HCEC 1CT (cell line): ENCODE measurements at places on chromosomes 7 and 10.
A peak's percentile ranks its signal among the peaks of the same experiment; 100 is the strongest.

GRCh38 chr10:109880886-109881768, 42.2 kb downstream of the XPNPEP1 start:
- DNase-seq: no peak

- DNase-seq: no peak
Observed at GRCh38 chr10:96656198-96656577, 64.1 kb downstream of the PIK3AP1 start.

DNA sequence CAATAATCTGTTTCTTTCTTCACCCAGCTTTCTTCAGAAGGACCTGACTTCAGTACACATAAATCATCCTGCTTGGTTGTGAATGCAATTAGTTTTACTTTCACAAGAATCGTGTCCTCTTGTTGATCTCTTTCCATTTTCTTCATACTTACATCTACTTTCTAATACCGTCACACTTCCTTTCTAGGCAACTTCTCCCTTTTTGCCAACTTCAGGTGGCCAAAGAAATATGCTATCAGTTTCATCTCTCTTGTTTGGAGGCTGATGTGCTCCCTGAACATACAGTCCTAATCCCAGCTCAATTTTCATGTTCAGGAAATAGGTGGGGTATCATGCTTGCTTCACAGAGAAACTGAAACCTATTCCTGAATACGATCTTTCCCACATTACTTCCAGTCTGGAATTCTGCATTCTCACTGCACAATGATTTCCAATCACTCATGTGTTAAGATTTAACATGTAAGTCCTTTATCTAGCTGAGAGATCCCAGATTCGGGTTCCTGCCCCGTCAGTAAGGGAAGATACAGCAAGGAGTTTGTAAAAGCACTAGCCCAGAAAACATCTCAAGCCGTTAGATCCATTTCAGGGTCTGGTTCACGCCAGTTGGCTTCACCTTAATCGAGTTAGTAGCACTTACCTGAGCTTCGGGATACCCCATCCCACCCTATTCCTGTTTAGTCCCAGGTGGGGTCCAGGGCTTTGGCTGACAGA, 994 bp downstream of the SLC25A28 start:
- peak; percentile 12 for DNase-seq

DNA sequence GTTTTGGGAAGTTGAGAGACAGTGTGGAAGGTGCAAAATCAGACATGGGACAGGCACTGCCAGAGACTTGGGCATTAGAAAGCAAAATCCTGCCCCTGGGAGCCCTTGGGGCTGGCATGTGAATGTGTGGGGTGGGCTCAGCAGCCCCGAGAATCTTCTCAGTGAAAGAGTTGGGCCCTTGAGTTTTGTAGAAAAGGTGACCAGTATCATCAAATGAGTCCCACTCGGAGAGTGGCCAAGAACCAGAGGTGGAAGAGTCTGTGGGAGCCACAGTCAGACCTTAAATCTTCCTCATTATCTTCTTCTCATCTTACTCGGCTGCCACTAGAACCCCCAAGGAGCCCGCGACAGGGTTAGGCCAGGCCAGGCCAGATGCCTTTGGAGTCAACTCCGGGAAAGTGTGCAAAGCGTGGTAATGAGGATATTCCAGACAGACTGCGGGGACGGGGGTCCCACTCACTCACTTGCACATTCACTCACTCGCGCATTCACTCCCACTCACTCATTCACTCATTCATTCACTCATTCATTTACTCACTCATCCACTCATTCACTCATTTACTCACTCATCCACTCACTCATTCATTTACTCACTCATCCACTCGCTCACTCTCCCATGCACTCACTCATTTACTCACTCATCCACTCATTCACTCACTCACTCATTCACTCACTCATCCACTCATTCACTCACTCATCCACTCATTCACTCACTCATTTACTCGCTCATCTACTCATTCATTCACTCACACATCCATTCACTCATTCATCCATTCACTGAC, 74.9 kb downstream of the CARD11 start:
- DNase-seq: no peak

GRCh38 chr7:136049117-136049516, 72.0 kb upstream of the MTPN start:
- no peak for DNase-seq

DNA sequence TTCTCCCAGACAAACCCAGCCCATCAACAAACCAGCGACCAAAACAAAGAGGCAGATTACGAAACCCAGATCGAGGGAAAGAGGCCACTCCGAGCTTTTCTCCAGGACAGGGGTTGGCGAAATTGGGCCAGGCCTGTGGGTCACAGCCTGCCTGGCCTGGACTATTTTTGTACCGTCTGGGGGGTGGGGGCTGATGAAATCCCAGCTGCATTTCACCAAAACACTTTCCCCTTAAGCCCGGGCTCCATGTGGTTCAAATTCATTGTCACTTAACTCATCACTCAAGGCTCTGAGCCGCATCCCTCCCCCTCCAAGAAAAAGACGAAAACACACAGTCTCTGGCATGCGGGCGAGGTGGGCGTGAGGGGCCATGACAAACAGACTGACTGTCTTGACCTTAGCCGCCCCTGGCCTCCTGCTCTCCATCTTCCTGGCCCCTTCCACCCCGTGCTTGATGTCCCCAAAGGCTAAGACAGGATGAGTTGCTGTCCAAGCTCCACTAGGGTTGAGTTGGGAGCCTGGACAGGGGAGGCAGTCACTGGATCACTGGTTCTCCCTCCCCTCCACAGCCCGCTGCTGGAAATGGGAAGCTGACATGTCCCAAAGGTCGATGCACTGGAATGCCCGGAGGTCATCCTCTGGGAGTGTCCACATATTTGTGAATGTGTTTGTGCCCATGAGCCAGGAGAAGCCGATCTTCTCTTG, 19.2 kb downstream of the TMEM270 start:
- DNase-seq: peak; percentile 18

DNA sequence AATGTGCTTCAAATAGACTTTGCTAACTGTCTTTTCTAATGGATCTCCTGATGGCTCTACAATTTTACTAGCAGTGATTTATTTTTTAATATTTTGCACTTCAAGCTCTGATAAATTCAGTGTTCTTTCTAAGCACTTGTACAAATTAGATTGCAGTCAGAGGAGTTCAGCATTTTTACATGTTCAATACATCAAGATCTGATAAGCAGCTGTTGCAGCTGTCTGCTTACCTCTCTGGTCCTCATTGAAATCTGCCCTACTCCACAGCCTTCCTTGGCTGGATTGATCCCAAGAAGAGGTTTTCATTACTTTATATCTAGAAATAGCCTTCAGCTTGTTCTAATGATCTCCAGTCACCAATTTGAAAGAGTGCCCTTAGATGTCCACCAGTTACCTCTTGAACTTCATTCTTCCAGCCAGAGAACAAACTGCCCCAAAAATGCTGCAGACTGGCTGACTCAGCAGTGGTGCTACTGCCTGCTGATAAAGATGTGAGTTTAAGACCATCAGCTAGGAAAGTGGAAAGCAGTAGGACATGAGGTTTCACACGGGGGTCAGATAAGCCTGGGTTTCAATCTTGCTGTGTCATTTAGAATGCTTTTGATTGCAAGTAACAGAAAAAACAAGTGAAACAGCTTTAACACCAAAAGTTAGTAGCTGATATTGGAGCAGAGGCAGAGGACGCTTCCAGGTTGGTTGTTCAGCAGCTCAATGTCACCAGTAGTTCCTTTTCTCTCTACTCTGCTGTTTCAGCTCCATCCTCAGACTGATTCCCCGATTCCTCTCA, 350.9 kb upstream of the NPVF start:
- DNase-seq: no peak

- peak; percentile 39 for DNase-seq
Observed at GRCh38 chr10:98135222-98135899, 904 bp downstream of the R3HCC1L start.

DNA sequence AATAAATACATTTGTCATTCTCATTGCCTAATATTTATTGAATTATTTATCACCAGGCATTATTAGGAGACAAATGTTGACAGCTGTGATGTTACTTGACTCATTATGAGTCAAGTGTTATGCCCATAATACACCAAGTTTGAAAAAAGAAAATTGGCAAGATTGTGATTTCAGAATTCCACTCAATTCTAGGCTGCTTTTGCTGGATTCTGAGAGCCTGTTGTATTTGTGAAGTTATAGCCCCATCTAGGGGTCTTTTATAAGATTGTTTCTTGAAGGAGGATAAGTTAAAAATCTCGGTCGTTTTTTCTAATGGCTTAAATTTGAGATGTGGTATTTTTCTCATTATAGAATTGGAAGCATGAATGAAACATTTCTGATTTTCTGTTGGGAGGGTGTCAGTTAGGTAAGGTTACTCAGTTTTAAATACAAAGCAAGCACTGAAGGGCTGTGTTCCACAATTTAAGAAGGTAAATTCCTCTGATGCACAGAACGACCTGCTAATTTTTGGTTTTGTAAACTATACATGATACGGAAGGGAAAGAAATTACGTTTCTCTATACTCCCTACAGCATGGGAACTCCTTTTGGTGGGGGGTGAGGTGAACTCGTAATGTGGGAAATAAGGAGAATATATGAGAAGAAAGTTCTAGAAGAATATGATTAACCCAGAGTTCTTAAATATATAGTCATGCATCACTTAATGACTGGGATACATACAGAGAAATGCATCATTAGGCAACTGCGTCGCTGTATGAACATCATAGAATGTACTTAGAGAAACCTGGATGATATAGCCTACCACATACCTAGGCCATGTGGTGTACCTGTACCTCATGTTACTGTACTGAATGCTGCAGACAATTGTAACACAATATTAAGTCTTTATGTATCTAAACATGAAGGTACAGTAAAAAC, 2.6 kb downstream of the STK31 start:
- peak; percentile 79 for DNase-seq

- DNase-seq: peak; percentile 75
Observed at GRCh38 chr10:90675621-90676020, 182.2 kb downstream of the HTR7 start.

- peak; percentile 98 for DNase-seq
Observed at GRCh38 chr7:158740657-158741293, 36.2 kb upstream of the NCAPG2 start.

- DNase-seq: no peak
Observed at GRCh38 chr7:123872908-123873307, 27.9 kb downstream of the HYAL4 start.

- no peak for DNase-seq
Observed at GRCh38 chr10:95573964-95574604, 12.9 kb upstream of the SORBS1 start.

GRCh38 chr7:134330974-134331373, 14.2 kb upstream of the SLC35B4 start:
- no peak for DNase-seq

DNA sequence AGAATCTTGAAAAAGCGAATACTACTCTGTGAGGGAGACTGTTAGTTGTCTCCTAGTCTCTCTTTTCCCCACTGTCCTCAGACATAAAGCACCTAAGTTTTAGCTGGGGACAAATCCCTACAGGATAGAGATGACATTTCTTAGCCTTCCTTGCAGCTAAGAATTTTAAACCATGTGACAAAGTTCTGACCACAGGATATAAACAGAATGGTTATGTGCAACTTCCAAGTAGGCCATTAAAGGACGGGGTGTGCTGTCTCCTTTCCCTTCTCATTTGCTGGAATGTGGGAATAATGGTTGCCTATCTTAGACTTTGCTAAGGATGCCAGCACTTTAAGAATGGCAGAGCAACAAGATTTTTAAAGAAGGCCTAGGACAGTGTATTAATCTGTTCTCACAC, 74.9 kb upstream of the PRPS1L1 start:
- DNase-seq: no peak

GRCh38 chr7:101066833-101067177, 18.5 kb upstream of the TRIM56 start:
- DNase-seq: no peak

DNA sequence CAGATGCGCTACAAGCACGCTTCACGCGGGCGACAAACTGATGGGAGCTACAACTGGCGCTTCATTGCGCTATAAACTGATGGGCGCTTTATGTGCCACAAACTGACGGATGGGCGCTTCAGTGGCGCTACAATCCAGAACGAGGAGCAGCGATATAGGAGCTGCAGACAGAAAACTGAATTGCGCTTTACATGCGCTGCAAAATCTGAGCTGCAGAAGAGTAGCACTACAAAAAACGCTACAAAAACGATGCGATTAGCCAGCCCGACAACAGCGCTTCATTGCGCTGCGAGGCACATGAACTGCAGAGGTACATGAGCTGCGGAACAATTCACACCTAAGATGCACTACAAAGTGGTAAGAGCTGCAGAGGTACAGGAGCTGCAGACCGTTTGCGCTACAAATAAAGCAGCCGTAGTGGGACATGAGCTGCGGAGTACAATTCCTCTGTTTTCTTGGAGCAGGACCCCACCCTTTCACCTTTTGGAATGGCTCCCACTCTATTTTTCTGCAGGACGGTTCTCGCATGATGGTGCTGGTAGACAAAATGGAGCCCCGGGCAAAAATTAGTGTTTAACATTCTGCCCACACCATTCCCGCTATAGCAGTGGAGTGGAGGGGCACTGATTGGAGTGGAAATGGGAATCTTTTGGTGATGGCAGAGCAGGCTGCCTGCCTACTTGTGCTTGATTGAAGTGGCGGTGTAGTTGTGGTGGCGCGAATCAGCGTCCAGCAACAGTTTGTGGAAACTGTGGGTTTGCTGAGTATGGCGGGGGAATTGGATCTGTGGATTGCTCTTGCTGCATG, 1.2 kb upstream of the SGCE start:
- peak; percentile 25 for DNase-seq

GRCh38 chr10:61967298-61967697, 65.8 kb downstream of the ARID5B start:
- no peak for DNase-seq

GRCh38 chr10:15843695-15844094, 16.6 kb downstream of the MINDY3 start:
- DNase-seq: no peak

GRCh38 chr10:77887631-77888355, 38.8 kb downstream of the DLG5 start:
- no peak for DNase-seq

DNA sequence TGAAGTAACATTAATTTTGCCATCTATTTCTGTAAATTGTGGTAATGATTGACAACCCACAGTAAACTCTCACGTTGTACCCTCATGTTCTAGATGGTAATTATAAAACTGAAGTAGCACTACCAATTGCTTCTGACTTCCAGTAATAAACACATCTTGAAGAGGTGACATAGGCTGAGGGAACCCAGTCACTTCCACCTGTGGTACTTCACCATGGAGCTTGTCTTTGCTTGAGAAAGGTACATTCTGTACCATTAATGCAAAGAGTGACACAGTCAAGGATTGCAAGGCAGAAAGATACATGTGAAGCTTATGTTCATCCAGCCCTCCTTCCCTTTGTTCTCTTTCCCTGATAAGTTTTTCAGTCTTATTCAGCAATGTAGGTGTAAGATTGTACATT, 11.2 kb downstream of the CAPZA2 start:
- no peak for DNase-seq

GRCh38 chr7:90698616-90699015, 102.5 kb downstream of the CDK14 start:
- DNase-seq: no peak

- DNase-seq: no peak
Observed at GRCh38 chr10:100485801-100486495, 23.1 kb downstream of the WNT8B start.

GRCh38 chr7:24498439-24498838, 74.8 kb upstream of the PALS2 start:
- DNase-seq: no peak

- DNase-seq: peak; percentile 50
Observed at GRCh38 chr10:45514291-45515270, 140.6 kb downstream of the ALOX5 start.

GRCh38 chr7:139876622-139877283, 47.7 kb downstream of the TBXAS1 start:
- DNase-seq: peak; percentile 61

GRCh38 chr10:78923647-78924318, 145.0 kb upstream of the ZMIZ1 start:
- no peak for DNase-seq

- no peak for DNase-seq
Observed at GRCh38 chr7:137335814-137336213, 7.7 kb downstream of the PTN start.
